NCI-H187 treated with DMSO at 0.1 percent for 48 hours (cell line): ENCODE measurements at places on chromosomes 7 and 10.

- DNase-seq, result no peak
Observed at GRCh38 chr7:12358694-12359093, 45.0 kb downstream of the VWDE start.

DNA sequence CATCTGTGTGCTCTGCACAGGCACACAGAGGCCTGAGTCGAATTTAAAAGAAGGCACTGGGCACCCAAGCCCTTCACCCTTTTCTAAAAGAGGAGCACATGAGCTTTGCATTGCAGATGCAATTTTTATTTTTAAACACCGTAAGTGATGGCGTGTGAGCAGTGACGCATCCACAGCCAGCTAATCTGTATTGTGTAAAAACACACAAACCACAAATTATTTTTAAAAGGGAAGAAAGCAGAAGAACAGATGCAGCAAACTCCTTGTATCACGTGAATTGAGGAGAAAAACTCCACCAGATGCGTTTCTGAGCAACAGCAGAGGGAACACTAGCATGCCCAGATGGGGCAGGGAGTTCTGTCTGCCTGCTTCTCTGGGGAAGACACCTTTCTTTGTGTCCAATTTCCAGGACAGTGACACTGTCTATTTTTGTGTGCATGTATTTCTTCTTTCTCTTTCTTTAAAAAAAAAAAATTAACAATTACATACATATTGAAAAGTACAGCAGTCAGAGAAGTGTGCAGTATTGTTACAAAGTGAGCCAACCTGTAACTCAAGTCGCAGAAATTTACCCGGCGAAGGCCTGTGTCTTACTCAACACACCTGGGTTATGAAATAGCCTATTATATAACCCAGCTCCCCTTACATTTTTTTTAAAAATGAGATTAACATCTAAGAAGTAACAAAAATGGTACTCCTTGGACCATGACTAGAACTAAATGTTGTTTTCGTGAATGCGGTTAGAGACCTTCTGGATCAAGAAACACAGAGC is 39.2 kb downstream of the EEPD1 start:
- no peak for DNase-seq

DNA sequence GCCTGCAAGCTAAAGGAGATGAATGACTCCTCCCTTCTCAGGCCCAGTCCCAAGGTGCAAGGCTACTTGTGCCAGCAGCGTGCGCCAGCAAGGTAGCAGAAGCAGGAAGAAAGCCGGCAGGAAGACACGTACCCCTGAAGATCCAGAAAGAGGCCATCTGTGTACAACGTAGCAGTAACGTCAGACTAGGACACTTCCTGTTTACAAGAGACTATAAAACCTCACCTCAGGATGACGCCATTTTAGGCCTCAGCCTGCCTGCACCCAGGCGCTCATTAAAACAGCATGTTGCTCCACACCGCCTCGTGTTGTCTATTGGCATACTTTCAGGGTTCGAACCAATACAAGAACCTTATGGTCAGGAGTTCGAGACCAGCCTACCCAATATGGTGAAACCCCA is 41.4 kb upstream of the SNX10 start:
- no peak for DNase-seq

GRCh38 chr7:68770649-68771048 is 827.6 kb upstream of the AUTS2 start:
- DNase-seq, result peak; percentile 61

GRCh38 chr10:9102026-9102425 is 1047.5 kb downstream of the GATA3 start:
- no peak for DNase-seq

DNA sequence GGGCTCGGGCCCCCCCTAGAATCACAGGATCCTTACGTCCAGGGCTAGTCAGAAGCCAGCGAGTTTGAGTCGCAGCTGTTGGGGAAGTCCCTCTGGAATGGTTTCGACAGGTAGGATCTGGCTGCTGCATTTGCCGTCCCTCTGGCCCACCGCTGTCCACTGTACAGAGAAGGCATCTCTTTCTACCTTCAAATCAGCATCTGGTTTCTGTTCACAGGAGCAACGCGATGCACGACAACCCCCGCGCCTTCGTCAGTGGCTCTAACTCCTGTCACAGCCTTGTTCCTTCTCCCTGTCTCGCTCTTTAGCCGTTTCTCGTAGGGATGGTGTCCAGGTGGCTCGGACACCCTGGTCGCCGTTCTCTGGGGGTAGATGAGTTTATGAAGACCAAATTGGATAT is 11.2 kb upstream of the PFKFB3 start:
- DNase-seq, result no peak

DNA sequence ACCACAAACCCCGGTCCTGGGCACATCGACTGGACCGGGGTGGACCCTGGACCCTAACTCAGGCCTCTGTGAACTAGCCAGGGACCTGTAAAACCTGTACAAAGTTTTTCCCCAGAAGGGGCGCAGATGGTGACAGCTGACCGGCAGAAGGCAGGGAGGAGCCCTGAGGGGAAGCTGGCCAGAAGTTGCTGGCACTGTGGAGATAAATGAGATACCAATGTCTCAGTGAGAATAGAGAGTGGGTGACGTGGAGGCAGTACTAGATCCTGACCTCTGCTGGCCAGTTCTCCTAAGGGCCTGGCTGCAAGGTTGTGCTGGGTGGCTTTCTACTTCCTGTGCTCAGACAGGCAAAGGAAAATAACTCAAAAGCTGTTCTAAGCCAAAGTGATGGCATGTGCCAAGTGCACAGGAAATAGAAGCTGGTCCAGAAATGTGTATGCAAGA is 10.6 kb upstream of the TSPAN14 start:
- DNase-seq, result no peak

GRCh38 chr10:75260990-75261389 is 25.2 kb upstream of the COMTD1 start:
- DNase-seq, result no peak

DNA sequence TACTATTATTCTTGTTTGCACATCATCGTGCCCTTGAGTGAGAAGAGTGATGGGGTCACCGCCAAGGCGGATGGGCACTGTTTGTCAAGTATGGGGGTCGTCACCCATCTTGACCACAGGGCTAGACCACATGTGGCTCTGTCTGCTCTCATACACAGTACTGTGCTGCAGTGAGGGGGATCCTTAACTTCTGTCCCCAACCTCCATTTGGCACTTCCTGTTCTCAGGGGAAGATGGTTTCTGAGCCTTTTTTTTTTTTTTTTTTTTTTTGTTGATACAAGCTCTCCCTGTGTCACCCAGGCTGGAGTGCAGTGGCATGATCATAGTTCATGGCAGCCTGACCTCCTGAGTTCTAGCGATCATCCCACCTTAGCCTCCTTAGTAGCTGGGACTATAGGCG is 13.6 kb downstream of the WBP1L start:
- no peak for DNase-seq

GRCh38 chr7:91752102-91752501 is 128.4 kb downstream of the MTERF1 start:
- no peak for DNase-seq

DNA sequence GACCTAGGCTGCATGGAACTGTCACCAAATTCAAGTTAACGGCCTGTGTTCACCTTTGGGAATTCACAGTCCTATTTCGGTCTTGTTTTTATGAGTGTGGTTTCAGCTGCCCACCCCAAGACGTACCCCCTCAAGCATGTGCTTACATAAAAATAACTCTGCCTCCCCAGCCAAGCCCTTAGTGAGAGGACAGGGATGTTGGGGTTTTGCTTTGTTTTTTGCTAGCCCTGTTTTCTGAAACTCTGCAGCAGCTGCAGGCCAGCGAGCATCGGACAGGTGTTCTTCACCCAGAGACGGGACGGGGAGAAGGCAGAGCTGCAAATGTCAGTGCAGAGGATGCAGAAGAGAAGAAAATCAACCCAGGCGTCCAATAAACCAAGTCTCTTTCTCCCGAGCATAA is 13.5 kb downstream of the CHST15 start:
- DNase-seq, result no peak

- DNase-seq, result no peak
Observed at GRCh38 chr10:11303361-11304170, 285.9 kb downstream of the CELF2 start.

GRCh38 chr7:106819546-106819945 is 45.5 kb upstream of the PIK3CG start:
- no peak for DNase-seq

DNA sequence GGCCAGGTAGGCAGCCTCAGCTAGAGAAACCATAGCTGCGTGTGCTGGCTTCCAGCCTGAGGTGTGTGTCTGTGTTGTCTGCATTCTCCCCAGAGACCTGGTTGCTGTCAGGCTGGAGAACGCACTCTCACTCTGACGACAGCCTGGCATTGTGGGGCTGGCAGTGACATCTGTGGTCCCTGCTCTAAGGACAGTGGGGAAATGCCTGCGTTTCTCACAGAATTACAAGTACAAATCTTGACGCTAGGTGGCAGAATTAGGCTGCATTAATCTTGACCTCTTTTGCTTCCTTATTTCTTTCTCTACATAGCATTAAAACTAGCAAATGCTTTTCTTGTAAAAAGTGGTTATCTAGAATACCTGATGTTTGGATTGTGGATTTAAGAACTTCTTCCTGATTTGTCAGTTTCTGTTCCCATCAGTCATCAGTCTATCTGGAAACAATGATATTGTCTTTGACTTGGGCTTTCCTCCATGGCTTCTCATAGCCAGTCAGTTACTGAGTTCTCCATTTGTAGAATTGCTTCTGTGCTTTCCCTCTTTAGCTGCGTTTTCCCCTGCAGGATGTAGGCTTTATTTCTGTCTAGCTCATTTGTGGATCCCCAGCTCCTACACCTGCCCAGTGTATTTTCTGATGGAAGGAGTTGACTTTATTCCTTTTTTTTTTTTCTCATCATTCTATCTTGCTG is 86.0 kb downstream of the FANK1 start:
- no peak for DNase-seq

DNA sequence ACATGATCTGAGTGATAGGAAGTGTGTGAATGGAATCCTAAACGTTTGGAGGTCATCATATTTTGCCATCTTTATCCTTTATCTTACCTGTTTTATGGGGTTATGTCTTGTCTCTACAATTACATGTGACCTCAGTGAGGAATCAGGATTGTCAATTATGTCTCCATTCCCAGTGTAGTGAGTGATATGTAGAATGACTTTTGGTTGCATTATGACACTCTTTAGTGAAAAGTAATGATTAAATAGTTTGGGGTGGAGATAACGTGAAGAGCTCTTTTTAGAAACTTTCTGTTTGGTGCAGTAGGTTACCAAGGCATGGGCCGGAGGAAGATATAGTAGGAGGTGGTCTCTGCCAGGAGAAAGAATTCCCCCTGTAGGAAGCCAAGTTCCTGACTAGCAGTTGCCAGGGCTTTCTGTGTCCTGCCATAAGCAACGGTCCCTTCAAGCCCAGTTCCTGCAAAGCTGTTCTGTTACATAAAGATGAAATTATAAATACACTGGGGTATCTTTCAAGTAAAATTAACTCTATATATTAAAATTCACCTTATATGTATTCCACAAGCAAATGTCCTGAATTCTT is 228.2 kb downstream of the NSUN6 start:
- no peak for DNase-seq

GRCh38 chr7:112184455-112184854 is 21.7 kb downstream of the DOCK4 start:
- DNase-seq, result no peak

GRCh38 chr7:713488-714230 is 12.8 kb upstream of the DNAAF5 start:
- DNase-seq, result no peak

DNA sequence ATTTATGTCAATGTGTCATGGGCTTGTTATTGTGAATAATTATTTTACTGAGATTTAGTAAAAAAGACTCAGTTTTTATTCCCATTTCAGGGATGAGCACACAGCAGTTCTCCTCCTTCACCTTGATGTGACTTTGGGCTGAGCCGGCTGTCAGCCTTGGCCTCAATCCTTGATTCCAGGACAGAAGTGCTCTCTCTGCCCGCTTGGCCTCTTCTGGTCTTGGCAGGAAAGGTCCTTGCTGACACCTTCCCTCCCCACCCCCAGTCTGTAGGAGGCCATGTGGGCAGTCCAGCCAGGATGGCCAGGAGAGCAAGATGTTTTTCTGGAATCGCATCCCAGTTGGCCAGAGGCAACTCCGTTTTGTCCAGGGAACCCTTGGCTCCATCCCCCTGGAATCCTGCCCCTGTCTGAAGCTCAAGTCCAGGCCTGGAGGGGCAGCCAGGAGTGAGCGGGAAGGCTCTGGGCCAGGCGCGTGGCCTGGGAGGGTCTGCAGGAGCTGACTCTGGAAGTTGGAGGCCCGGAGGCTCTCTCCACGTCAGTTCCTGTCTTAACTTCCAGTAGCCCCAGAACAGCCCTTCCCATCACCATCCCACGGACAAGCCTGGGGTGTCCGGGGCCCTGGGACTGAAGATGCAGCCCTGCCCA is 100.9 kb downstream of the PDGFA start:
- no peak for DNase-seq

DNA sequence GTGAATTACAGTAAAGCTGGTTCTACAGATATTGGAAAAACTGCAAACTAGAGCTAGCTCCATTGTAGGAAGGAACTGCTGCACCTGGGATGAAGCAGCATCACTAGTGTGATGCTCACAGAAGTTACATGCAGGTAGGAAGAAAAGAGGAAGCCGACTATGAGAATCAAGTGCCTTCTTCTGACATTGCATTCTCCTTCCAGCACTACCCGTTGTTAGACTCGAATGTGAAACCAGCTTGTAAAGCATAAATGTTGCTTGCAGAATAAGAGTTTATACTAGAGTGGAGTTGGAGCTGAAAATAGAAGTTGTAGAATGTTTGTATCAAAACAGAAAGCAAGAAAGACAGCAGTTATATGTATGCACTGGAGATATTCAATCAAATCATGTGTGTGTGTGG is 49.9 kb downstream of the TRIM24 start:
- DNase-seq, result no peak

- no peak for DNase-seq
Observed at GRCh38 chr7:157827045-157827862, 490.4 kb downstream of the DNAJB6 start.

- DNase-seq, result no peak
Observed at GRCh38 chr7:14825912-14826311, 76.6 kb downstream of the DGKB start.

DNA sequence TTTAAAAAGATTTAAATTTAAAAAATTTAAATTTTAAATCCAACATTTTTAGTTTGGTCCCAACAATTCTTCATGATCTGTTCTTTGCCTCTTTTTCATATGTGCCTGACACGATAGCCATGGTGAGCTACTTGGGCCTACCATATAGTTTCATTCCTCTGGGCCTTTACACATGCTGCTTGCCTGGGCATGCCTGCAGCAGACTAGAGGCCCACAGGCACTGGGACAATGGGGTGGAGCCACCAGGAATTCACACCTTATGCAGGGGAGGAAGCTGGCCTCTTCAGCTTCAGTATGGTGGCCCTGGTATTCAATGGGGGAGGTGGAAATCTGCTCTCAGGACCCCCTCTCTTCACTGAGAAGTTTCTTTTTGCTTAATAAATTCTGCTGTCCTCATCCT is 37.8 kb upstream of the ZNF365 start:
- no peak for DNase-seq

GRCh38 chr7:52928591-52928990 is 106.8 kb upstream of the POM121L12 start:
- no peak for DNase-seq

DNA sequence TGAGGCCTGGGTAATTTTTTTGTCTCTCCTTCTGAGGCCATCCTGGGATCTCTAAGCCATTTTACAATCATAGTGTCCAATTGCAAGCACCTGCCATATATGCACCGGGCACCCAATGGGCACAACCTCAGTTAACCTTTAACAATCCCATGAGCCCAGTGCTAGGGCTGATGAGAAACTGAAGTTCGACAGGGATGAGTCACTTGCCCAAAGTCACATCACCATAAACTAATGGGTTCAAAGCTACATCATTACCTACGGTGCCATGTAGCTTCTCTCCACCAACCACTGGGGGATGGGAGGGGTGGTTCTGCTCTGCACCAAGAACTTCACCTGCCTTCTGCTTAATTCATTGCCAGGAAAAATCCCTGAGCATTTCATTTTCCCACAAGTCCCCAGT is 95.8 kb upstream of the ZNF716 start:
- DNase-seq, result no peak

GRCh38 chr10:126905776-126906703 is 812 bp downstream of the DOCK1 start:
- no peak for DNase-seq
